ENCODE measurements at places on chromosomes 11 and 22.

DNA sequence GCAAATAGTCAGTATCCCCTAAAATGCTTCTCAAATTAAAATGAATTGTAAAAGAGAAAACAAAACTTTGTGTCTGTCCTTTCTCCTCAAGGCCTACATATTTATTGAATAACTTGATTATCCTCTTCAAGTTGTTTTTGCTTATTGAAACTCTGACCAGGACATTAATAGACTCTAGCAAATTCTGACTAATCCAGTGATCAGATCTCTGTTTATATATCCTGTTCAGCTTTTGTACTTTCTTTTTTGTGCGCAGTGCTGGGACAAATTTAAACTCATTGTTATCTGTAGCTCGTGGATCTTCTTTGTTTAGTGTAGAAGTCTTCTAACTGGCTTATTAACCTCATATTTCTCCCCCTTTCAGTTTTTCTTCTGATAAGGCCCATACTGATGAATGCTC, 139.9 kb upstream of the SORL1-AS1 start:
- DNase-seq = no peak

DNA sequence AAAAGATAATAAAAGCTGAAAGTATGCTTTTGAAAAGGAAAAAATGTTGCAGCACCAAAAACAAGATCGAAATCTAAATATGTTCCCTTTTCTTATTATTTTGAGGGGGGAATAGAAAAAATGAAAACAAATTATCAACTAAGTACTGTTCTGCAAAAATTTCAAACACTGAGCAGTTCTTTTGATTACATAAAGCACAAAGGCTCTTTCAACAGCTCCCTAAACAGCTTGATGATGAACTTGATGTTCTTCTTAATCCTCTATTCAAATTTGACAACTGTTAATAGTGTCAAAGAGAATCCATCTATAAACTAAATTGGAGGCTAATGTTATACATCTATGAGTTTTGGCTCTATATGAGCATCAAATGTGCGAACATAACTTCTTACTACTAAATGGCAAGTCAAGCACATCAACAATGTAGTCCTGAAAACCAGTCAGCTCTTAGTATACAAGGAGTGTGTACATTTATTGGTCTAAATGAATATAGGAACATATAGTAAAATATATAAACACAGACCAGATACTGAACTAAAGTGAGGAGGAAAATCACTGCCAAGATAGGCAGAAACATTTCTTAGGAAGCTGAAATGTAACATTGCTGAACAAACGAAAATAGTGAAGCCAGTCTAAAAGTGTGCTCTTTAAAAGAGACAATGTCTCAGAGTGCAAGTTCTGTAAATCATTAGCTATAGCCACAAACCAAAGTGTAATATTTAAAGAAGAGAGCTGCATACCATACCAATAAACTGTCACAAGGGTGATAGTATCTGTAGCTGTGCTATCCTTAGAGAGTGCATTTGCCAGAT, 94.3 kb downstream of the SOX6 start:
- no peak for DNase-seq

DNA sequence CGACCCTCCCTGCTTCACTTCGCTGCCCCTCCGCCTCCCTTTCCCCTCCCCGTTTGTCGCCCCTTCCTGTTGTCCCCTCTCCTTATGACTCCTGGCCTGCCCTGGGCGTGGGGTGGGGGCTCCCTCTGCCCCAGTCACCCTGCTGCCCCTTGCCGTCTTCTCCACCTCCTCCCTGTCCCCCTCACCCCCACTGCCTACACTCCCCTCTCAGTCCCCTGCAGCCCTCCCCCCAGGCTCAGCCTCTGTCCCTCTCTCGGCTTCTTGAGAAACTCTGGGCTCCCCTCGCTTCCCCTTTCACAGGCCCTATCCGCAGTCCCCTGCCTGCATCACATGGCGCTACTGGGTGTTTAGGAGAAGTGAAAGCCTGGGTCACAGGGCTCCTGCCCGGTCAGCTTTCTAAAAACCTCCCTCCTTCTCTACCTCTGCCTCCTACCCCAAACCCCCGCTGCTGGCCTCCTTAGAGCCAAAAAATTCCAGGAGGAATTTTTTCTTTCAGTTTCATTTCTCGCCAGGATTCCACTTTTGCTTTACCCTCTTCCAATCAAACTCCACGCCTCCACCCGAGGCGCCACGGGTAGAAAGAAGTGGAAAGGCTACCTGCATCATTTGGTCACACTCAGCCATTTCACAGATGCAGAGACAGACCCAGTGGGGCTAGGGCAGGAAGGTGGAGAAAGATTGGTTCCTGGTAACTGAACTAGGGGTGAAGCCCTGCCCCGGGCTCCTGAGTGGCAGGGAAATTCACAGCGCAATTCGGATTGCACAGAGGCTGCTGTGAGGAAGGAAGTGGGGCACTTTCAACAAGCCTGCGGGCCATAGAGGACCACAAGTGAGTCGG, at the start of gene SLC15A3:
SLC15A3 (minus strand) TSS at position 273 of the 838 bp plus-strand sequence. CDS start 625 bp downstream, outside the sequence.
- no peak for DNase-seq

DNA sequence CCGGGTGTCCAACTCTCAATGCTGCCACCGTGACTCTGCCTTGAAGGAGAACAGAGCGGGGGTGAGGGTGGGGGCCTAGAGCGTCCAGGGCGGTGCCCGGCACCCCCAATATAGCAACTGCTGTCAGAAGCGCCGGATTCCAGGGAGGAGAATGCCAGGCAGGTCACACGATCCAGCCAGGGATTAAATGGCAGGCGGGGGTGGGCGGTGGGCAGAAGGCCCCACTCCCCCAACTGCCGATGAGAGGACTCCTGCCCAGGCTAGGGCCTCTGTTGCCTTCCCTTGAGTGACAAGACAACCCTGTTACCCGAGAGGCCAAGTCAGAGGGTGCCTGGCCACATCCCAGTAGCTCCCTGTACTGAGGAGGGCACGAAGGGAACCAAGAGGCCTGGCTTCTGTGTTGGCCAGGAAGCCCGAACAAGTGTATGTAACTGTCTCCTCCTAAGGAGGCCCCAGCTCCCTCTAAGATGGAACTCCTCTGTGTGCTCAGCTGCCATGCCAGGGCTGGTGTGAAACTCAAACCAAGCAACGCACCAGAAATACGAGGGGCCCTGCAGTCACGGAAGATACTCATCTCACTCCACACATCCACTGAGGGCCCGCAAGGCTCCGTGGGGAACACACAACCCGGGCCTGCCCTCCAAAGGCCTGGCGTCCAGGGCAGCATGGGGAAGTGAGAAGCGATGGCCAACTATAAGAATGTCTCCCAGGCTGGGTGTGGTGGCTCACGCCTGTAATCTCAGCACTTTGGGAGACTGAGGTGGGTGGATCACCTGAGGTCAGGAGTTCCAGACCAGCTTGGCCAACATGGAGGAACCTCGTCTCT, 3.0 kb downstream of the PACSIN3 start:
- DNase-seq = no peak

- no peak for DNase-seq
Measured at GRCh38 chr22:25111579-25112517, 87.8 kb upstream of the CRYBB3 start.

- DNase-seq = no peak
Measured at GRCh38 chr11:114073828-114074381, 14.4 kb downstream of the ZBTB16 start.

- no peak for DNase-seq
Measured at GRCh38 chr22:32684148-32684821, 117.2 kb upstream of the TIMP3 start.

- DNase-seq = no peak
Measured at GRCh38 chr11:132444911-132445310, 1074.5 kb downstream of the NTM start.

GRCh38 chr11:111128076-111128870, 117.3 kb upstream of the POU2AF2 start:
- no peak for DNase-seq

DNA sequence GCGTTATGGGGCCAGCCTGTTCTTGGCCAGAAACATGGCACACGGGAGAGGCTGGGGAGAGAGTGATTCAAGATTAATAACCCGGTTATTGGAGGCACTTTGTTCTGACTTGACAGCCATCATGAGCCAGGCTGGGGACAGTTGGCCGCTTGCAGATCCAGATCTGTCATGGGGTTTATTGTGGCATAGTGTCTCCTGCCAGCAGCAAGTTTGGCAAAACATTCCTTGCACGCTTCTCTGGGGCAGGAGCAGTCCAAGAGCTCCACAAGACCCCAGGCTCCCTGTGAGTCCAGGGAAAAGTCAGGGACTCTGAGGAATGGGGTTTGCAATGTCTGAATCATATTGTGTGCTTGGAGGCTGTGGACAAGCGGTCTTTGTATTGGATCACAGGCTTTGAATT, 270.4 kb downstream of the MIAT start:
- DNase-seq = no peak

DNA sequence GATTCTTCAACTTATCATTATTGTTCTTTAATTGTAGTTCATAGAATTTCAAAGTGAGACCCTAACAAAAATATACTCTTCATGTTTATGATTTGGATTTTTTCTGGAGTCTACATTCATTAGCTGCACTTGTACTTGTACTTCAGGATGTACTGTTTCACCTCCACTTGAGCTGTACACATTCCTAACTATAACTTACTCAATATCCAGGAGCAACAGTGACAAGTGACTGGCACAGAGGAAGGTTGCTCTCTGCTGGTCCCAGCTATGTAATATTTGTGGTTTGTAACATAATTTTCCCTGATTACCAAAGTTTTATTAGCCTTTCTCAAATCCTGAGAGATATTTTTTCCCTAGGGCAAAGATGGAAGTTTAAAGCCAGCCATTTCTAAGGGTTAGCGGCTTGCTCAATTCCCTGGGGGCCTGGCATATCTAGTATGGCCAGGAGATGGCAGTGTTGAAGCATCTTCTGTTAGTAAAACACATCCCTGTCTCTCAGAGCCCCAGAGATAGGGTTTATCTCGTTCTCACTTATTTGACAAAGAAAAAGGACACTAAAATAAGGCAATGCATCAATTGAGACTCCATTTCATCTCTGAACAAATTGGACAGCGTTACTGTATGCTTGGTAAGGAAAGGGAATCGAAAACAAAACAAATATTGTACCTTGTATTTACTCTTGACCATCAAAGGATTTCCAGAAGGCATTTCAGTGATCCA, 14.2 kb downstream of the OR52A5 start:
- DNase-seq = no peak

- no peak for DNase-seq
Measured at GRCh38 chr11:76946223-76946622, 85.5 kb downstream of the ACER3 start.

GRCh38 chr11:131582021-131582525, 211.7 kb downstream of the NTM start:
- DNase-seq = no peak

GRCh38 chr22:27046086-27046485, 388.7 kb downstream of the MIAT start:
- no peak for DNase-seq

- no peak for DNase-seq
Measured at GRCh38 chr11:2791521-2792380, 92.0 kb upstream of the KCNQ1OT1 start.

DNA sequence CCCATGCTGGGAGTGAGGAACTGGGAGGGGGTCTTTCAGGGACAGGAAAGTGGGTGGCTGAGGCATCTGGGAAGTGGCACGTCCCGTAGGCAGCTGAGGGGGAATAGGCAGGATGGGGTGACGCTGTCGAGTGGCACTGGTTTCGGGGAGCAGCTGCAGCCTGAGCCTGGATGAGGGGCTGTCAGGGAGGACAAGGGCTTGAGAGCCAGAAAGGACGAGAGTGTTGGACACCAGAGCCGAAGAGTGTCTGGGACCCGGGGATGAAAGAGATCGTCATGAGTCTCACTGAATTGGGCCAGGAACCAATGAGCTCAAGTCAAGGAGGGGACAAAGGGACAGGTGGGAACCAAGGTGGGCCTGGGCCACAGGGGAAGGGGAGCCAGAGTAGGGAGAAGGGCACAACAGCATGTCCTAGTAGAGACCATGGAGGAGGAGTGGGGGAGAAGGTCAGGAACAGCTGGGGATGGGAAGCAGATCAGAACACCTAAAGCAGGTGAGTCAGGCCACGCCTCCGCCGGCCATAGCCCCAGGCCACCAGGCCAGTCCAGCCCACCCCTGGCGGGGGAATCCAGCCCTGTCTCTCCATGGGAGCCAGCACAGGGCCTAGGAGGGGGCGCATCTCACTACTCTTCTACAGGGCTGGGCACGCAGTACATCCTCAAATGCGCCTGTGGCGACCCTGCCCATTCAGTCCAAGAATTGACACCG, 4.2 kb downstream of the RAB3IL1 start:
- no peak for DNase-seq

- no peak for DNase-seq
Measured at GRCh38 chr11:16881074-16881709, 133.0 kb downstream of the PLEKHA7 start.

GRCh38 chr11:66299186-66299585, 7.5 kb downstream of the TMEM151A start:
- DNase-seq = no peak

GRCh38 chr11:32154275-32154674, 63.4 kb downstream of the RCN1 start:
- no peak for DNase-seq

DNA sequence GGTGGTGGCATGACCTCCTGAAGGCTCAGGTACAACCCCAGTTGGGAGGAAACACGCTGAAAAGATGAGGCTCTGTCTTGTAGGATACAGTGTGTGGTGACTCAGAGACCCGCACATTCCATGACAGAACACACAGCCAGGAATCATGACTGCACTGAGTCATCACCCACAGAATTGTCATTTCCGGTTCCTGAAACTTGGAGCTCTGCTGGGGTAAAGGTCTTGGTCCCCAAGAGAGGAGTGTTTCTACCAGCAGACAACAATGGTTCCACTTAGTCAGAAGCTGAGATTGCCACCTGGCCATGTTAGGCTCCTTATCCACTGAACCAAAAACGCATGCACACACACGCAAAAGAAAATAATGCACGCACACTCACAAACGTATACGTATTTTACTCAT, 31.5 kb upstream of the CYB5R3 start:
- DNase-seq = no peak

DNA sequence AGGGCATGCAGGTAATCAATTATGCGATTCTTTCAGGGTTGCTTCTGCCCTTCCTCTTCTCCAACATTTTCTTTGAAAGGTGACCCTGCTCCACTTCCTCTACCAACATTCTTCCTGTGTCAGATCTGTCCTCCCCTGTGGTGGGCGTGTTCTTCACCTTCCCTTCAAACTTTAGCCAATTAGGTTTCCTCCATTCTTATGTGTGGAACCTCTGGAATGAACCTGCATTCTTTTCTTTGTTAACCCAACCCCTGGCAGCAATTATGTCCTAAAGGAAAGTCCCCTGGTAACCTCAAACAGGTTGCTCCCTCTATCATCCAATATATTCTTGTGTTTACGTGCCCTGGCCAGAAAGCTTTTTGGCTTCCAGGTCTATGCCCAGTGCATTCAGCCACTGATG, 22.4 kb downstream of the KIRREL3 start:
- DNase-seq = no peak
